ENCODE measurements at places on chromosomes 2 and 18.

- DNase-seq, result peak; percentile 51
These were observed 6.1 kb downstream of the CHMP1B start for GRCh38 chr18:11857177-11857887.

DNA sequence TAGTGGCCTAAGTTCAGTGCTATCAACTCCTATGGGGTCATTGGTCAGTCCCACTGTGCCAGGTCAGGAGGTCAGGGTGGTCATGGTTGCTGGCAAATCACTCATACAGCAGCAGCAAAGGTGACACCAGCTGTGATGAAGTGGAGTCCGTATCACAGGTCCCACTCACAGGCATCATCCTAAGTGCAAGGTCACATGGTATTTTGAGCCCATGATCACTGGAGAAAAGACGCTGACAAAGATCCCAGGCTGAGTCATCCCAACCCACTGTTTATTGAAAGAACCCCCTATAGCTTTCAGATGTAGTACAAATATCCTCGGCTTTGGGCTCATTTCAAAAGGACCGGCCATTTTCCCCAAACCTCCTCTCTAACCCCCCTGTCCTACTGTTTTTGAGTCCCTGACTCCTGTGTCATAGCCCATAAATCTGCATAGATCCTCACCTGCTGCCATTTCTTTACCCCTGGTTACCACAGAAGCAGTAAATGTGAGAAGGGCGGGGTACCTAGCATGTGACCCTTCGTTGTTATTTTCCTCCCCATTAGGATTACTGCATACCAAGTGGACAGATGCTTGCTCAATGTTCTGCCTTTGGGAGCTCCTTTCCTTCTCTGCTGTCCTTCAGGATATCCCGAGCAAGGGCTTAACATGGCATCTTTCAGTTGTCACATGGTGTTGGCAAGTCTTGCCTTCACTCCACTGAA lies 107.7 kb downstream of the COL6A3 start:
- DNase-seq, result no peak

DNA sequence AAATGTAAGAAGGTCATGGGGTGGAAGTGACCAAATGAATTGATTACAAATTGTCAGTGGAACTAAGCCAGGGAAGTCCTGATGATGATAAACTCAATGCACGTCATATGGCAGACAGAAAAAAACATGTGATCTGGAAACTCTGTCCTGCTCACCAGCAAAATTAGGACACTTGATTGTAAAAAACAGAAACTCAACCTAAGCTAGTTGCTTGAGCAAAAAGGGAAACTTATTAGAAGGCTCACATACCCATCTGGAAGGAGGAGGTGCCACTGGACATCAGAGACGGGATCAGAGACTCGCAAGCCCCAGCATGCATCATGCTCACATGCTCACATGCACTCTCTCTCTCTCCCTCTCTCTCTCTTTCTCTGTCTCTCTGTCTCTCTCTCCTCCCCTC lies 96.8 kb downstream of the SP3 start:
- no peak for DNase-seq

DNA sequence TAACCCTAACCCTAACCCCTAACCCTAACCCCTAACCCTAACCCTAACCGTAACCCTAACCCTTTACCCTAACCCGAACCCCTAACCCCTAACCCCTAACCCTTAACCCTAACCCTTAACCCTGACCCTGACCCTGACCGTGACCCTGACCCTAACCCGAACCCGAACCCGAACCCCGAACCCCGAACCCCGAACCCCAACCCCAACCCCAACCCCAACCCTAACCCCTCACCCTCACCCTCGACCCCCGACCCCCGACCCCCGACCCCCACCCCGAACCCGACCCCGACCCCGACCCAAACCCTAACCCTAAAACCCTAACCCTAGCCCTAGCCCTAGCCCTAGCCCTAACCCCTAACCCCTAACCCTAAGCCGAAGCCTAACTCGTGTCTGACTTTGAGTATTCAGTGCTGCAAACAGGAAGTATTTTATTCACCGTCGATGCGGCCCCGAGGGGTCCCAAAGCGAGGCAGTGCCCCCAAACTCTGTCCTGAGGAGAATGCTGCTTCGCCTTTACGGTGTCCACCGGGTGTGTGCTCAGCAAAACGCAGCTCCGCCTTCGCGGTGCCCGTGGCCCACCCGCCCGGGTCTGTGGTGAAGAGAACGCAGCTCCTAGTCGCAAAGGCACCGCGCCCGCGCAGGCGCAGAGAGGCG lies 36.0 kb downstream of the FAM110C start:
- no peak for DNase-seq

DNA sequence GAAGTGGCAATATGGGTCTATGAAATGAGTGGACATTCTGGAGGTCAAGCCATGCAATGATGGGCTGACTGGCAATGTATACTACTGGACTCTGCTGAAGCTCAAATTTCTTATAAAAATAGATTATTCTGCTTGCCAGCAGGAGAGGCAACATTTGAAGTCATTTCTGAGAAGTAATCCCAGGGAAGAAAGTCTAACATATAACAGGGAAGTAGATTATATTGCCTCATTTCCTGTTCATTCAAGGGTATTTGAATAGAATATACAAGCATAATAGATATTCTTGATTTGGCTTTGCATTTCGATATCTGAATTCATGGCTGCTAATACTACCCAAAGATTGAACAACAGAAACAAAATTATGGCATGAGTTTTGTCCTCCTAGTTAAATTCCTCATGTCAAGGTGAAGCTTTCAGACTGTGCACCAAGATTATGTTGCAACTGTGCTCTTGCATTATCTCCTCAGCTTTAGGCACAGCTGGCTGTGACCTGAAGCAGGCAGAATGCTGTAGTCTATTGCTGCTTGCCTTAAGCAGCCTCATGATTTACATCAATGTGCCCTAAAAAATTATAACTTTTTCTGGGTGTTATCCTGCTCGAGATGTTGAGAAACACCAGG lies 13.3 kb upstream of the TMX3 start:
- DNase-seq, result no peak

All from heart right ventricle (tissue), 16 donors.